Parietal lobe (tissue), 2 donors: ENCODE measurements at places on chromosomes 3 and 15. TPM values are rescaled to one million over a fixed set of nuclear protein-coding genes. Genes with fewer than 3 reads are reported as not detected.

TIMP4 gene
- 3.4 TPM for total RNA-seq

TRIM71 gene
- 3.8 TPM for total RNA-seq

IQCF5 gene
- total RNA-seq = not detected

CHRNA5 gene
- 6.6 TPM for total RNA-seq

C2CD4A gene
- total RNA-seq = not detected

IL20RB gene
- 1.3 TPM for total RNA-seq

ZNF80 gene
- total RNA-seq = not detected

GPR62 gene
- total RNA-seq = 0.31 TPM

PDCD7 gene
- 23.5 TPM for total RNA-seq

EPHA3 gene
- total RNA-seq = 208 TPM

GOLGA8T gene
- total RNA-seq = 0.31 TPM

MORC1 gene
- total RNA-seq = not detected

ARPC4 gene
- total RNA-seq = 117 TPM

CCNB2 gene
- total RNA-seq = 9.7 TPM

C3orf52 gene
- 0.63 TPM for total RNA-seq

ZNF501 gene
- 25.0 TPM for total RNA-seq
